ENCODE measurements at places on chromosomes 7 and 10. TPM values are rescaled to one million over a fixed set of nuclear protein-coding genes. Genes with fewer than 3 reads are reported as not detected.

DNA sequence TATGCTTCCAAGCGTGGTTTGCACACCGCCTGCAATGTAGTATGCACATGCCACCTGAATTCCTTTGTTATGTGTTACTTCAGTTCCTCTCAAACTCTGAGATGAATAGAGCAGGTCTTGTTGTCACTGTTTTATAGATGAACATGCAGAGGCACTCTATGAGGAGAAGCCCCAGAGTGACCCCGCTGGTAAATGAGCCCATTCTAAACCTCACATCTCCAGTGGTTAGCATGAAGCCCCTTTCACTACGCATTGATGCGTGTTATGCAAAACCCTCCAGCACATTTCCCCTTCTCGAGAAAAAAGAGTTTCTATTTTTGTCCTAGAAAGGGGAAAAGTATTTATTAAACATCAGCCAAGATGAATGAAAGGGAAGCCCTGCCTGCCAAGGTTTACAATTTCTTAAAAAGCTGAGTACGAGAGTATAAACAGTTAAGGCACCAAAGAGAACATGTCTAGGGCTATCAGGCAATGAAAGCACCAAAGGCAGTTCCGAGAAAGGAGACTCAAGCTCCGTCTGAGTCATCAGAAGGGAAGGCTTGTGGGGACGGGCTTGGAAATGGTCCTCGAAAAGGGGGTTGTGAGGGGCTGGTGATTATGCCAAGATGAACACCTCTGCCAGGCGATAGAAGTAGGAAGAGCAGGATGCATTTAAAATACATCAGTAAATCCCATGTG, 58.7 kb upstream of the PFKP start:
- no peak for DNase-seq

DNA sequence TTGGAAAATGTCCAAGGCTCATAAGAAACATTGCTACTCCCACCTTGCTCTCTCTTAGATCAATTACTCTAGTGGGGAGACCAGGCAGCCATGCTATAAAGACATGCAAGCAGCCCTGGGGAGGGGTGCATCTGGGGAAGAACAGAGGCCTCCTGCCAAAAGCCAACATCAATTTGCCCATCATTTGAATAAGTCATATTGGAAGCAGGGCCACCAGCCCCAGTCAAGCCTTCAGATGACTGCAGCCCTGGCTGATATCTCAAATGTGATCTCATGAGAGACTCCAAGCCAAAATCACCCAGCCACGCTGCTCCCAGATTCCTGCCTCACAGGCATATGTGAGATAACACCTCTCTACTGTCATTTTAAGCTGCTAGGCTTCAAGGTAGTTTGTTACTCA, 157.5 kb upstream of the PDE1C start:
- DNase-seq, result no peak

DNA sequence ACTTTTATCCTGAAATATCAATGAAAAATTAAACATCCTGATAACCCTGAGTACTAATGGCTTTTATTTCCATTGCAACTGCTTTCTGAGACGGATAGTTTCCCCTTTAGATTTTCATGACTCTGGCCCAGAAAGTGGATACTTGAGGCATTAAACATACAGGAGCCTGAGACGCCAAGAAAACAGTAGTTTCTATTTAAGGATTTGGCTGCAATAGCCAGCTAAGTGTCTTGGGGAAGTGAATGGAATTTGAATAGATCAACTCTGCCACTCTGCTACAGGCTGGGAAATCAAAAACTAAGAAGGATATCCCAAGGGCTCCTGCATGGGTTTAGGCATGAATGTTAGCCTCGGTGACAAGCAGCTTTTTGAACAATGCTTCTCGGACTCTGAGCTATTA, 24.7 kb upstream of the GPAM start:
- DNase-seq, result no peak

Gene RINT1
- total RNA-seq, result 11.8 TPM

Gene VWA2
- total RNA-seq, result not detected

Gene BLOC1S2
- total RNA-seq, result 20.9 TPM

Gene LRGUK
- total RNA-seq, result 0.17 TPM

Gene MRPL43
- total RNA-seq, result 62.6 TPM

Gene MKRN1
- 82.9 TPM for total RNA-seq

GRCh38 chr10:31694126-31694685, 234.4 kb downstream of the ARHGAP12 start:
- no peak for DNase-seq

Gene CYP2C9
- total RNA-seq, result not detected

Gene UNC5B
- total RNA-seq, result 25.7 TPM

Gene ZCCHC24
- 75.3 TPM for total RNA-seq

GRCh38 chr7:95322396-95322795, 1.9 kb downstream of the PON1 start:
- DNase-seq, result no peak

DNA sequence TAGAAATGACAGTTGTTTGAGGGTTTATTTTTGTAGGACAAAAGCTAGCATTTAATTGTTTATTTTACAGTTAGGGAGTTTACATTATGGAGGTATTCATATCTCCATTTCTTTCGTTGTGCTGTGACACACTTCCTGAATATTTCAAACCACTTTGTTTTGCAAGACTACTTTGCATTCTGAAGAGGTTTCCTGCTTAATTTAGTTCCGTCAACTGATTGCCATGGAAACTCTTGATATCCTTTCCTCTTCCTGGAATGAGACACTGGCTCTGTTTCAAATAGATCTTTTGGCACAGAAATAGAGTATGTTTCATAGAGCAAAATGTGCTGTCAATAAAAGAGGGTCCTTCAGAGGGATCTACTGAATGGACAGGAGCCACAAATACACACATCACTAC, 159.5 kb upstream of the AGR3 start:
- no peak for DNase-seq

- DNase-seq, result no peak
These were observed 59.8 kb downstream of the CCSER2 start for GRCh38 chr10:84388148-84388547.

Gene PDZD7
- 0.89 TPM for total RNA-seq

GRCh38 chr10:855079-855478, 76.4 kb downstream of the LARP4B start:
- DNase-seq, result no peak

GRCh38 chr7:13062631-13063030, 375.2 kb downstream of the ARL4A start:
- DNase-seq, result no peak

DNA sequence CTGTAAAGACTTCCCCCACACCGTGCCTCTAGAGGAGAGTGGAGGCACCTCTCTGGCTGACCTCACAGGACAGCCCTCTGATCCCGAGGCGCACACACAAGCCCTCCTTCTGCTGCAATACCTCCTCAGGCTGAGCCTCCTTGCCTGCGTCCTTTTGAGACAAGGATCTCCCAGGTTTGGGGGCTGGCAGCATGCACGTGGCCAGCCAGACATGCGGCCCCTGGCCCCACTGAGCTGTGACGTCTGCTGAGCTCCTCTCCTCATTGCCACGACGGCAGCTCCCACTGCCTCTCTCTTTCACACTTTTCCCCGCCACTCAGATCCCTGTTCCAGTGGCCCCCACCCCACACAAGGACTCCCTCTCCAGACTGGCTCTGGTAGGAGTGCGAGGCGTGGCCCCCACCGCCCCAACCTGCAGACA, 12.2 kb upstream of the DNAAF5 start:
- no peak for DNase-seq

DNA sequence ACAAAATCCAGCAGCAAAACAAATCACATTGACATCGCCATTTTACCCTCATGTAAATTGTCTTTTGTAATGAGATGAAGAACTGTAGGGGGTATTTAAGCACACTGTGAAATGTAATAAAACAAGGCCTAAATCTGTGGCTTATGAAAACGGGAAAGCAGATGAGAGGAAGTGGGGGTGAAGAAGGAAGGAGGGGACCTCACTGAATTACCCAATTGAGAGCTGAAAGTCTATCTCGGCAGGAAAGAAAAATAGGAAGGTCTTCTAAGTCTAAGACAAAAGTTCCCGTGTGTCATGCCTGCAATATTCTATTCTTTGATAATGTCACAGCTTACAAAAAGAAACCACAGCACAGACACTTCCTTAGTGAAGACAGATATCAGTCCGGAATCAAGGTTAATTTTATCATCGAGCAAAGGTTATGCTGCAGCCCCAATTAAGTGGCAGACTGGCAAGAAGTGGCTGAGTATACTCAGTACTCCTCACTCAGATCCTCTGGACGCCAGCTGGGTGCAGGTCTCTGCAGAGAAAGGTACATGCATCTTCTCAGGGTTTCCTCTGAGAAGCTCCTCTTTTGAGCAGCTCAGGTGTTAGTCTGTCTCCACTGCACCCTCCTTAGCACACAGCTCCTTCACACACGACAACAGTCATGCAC, 239.7 kb downstream of the FANK1 start:
- DNase-seq, result no peak

DNA sequence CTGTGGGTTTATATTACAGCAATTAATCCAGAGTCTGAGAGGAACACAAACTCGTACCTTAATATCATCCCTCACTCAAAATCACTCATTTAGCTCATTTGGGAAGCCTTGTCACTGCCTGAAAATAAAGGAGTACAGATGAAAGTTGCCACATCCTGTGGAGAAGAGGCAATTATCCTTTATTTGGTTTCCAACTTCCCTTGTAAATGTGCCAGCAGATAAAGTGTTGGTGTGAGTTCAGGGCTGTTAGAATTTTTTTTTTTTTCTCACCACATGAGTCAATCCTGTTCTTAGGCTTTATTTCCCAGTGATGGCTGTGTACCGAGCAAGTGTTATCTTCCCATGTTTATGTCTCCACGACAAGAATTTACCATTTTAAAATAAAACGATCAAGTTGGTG, 99.0 kb upstream of the SMIM30 start:
- no peak for DNase-seq

GRCh38 chr10:21166557-21167287, 269.6 kb upstream of the NEBL start:
- no peak for DNase-seq

GRCh38 chr7:130351791-130352090, 7.1 kb downstream of the CPA5 start:
- DNase-seq, result peak; percentile 72

DNA sequence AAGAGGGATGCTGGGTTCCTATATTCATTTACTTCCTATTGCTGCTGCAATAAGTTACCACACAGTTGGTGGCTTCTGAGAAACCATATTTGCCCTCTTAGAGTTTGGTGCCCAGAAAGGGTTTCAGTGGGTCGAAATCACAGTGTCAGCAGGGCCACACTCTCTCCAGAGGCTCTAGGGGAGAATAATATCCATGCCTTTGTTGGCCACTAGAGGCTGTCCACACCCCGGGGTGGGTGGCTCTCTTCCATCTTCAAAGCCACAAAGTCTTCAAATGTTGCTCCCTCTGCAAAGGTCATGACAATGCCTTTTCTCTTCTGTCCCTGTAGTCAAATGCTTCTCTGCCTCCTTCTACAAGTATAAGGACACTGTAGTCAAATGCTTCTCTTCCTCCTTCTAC, 989.4 kb downstream of the CCSER2 start:
- no peak for DNase-seq

Gene MACC1
- not detected for total RNA-seq

Gene CPA1
- total RNA-seq, result not detected

GRCh38 chr10:63711867-63712716, 190.9 kb downstream of the REEP3 start:
- DNase-seq, result peak; percentile 96

DNA sequence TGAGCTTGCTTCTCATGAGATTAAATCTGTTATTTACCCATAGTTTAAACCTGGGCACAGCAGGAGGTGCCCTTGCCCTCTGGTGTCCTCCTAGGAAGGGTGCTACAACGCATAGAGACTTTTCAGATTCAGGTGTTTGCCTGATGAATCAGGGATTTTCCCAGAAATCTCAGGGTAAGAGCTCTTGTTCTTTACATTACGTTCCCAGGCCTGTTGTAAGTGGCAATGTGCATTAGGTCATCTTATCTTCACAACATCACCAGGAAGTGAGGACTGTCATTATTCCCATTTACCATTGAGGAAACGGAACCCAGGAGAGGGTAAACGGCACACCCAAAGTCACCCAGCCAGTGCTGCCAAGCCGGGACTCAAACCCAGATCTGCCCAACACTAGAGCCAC, 73.0 kb downstream of the NHLRC2 start:
- no peak for DNase-seq

Gene KIAA1549
- total RNA-seq, result 0.86 TPM

DNA sequence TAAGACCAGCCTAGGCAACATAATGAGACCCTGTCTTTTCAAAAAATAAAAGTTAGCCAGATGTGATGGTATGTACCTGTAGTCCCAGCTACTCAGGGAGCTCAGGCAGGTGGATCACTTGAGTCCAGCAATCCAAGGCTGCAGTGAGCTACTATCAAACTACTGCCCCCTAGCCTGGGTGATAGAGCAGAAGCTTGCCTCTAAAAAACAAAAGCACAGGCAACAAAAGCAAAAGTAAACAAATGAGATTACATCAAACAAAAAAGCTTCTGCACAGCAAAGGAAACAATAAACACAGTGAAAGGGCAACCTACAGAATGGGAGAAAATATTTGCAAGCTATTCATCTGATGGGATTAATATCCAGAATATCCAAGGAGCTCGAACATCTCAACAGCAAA, 65.4 kb downstream of the FANK1 start:
- DNase-seq, result no peak

DNA sequence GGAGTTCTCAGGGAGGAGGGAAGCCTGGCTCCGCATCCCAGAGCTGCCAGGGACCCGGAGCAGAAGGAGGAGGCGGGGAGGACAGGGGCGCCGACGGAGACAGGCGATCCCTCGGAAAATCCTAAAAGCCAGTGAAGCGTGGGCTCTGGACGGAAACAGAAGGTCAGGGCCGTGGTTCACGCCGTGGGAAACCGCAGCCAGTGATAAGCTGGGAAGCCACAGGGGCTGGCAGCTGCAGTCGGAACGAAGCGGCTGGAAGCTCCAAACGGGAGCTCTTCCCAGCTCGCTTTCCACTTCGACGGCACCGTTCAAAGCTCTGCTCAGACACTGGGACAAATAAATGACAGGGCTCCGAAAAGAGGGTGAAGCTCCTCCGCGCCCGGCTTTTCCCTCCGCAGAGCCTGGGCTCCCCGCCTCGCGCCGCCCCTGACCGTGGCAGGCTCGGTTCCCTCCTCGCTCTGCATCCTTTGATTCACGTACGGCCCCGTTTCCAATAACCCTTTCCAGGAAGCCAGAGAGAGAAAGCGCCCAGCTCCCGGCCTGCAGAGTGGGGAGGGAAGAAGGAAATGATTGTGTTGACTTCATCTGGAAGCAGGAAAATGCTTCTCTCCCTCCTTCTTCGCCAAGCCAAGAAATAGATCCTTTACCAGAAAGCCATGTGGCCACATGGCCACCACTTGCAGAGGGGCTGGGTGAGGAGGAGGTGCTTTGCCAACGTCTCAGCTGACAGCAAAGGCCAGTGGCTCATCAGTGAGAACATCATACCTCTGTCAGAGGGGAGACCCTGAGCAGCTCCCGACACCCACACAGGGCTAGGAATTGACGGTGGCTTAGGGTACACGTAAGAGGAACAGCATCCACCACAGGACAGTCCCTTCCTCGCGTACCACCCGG, 57.4 kb downstream of the ADRB1 start:
- DNase-seq, result peak; percentile 62

DNA sequence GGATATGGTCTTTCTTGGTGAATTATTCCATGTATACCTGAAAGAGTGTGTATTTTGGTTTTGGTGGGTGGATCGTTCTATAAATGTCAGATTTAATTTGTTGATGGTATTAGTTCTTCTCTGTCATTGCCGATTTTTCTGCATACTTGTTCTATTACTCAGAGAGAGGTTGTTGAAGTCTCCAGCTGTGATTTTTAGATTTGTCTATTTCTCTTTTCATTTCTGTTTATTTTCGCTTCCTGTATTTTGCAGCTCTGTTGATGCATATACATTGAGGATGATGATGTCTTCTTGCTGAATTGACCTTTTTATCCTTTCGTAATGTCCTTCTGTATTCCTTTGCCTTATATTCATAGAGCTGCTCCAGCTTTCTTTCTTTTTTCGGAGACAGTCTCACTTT, 12.1 kb upstream of the BHLHA15 start:
- no peak for DNase-seq

Gene ZPBP
- total RNA-seq, result not detected

GRCh38 chr10:103645141-103646054, 151.9 kb downstream of the NEURL1 start:
- DNase-seq, result peak; percentile 70

Data from right cardiac atrium (tissue), 5 donors.